Activated T-cell treated with anti-CD3 and anti-CD28 coated beads for 4 hours (primary cell): ENCODE measurements at places on chromosomes 3 and 15.

DNA sequence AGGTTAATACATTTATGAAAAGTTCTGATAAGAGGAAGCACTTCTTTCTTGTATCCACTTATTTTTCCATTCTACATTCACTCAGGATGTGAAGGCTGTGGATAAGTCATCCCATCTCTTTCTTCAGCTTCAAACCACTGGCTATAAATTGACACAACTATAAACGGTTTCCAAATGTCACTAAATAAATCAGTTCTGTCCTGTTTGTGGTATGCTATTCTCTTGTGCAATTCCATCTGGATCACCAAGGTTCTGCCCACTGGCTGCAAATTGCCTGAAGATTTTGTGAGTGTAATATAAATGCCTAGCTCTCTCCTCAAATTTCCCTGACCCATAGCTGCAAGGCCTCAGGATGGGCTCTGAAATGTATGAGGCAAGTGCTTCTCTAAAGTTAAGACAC, 7.1 kb upstream of the LMOD3 start:
- no peak for DNase-seq

DNA sequence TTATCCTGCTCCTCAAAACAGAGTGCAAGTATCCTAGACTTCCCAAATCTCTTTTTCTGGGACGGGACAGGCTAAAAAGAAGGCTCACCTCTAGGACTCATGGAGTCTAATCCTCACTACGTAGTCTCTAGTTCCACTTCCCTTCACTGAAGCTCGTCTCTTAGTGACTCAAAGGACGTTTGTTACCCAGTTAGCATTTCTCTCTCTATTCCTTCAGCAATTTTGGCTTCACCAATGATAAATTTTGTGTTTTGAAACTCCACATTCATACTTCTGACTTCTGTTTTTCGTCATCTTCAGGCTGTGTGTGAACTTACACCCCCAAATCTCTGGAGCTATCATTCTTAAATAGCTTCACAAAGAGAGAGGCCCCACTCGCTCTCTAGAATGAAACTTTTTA, 627.1 kb downstream of the NAALADL2 start:
- DNase-seq = no peak

GRCh38 chr3:130395916-130396315, 50.4 kb downstream of the COL6A5 start:
- no peak for DNase-seq

- DNase-seq = no peak
These were observed 183.3 kb downstream of the TNIK start for GRCh38 chr3:171276923-171277322.
